CD4-positive, alpha-beta T cell treated with Interleukin-15 for 4 hours (primary cell): ENCODE measurements at places on chromosomes 4 and X.

DNA sequence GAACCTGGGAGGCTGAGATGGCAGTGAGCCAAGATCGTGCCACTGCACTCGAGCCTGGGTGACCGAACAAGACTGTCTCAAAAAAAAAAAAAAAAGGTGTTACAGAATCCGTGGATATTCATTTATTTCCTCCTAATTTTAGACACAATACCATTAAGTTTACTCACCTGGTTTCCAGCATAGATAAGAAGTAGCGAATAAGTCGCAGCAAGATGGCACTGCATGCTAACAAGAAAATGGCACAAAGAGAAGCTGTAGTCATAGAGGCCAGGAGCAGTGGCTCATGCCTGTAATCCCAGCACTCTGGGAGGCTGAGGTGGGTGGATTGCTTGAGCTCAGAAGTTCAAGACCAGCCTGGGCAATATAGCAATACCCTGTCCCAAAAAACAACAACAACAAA lies 17.0 kb upstream of the MOB1B start:
- DNase-seq: no peak

- no peak for DNase-seq
These were observed 156.7 kb upstream of the FAM47A start for GRCh38 chrX:34288782-34289181.

DNA sequence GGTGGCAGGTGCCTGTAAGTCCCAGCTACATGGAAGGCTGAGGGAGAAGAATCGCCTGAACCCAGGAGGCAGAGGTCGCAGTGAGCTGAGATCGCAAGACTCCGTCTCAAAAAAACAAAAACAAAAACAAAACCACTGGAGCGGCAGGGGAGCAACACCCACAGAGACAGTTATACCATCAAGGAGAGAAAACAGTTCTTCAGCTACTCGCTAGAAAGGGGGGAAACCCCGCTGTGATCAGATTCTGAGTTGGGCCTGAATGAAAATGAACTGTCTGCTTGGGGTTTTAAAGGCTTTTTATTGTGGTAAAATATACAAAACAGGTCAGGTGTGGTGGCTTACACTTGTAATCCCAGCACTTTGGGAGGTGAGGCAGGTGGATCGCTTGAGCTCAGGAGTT lies 16.8 kb upstream of the IRAK1 start:
- peak; percentile 21 for DNase-seq

GRCh38 chr4:97587912-97588311 lies 555.4 kb downstream of the STPG2 start:
- no peak for DNase-seq
